ENCODE measurements at places on chromosomes 2 and 18.

GRCh38 chr2:154231021-154231420, 359.3 kb downstream of the GALNT13 start:
- DNase-seq, result no peak

DNA sequence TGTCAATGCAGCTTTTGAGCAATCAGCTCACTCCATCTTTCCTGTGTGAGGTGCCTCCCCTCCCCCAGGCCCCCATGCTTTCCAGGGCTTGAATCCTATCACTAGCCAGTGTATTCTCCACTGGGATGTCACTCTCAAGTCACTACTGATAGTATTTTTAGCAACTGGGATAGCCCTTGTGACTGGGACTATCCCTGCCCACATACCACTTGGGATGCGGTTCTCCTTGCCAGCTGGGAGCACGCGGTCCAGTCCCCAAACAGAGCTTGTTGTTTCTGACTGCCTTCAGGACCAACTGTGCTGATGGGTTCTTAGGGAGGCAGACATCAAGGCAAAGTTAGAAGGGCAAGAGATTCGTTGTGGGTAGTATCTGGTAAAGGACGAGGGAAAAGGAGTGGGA, 134.9 kb downstream of the FAM161A start:
- no peak for DNase-seq

- no peak for DNase-seq
These were observed 238.3 kb upstream of the RASGRP3 start for GRCh38 chr2:33238111-33238510.

GRCh38 chr2:84906108-84906899, 848 bp downstream of the TMSB10 start:
- DNase-seq, result no peak

DNA sequence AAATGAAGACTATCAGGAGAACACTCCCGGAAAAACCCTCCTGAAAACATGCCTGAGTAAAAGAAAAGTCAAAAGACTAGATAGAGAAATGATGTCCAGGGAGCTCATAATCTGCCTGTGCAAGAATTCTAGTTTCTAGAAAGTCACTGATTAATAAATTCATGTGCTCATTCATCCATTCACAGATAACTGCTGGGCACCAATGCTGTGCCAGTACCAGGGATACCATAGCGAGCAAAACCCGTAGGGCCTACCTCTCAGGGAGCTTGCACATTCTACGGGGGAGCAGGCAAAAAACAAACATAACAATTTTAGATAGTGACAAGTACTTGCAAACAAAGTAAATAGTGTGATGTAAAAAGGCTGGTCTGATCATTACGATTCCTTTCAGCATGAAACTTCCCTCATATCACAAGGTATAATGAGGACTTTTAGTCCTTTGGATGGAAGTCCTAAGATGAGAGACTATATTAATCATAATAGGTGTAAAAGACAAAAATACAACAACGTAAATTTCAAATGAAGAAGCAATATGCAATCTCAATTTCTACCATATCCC, 289.9 kb downstream of the AFF3 start:
- no peak for DNase-seq

DNA sequence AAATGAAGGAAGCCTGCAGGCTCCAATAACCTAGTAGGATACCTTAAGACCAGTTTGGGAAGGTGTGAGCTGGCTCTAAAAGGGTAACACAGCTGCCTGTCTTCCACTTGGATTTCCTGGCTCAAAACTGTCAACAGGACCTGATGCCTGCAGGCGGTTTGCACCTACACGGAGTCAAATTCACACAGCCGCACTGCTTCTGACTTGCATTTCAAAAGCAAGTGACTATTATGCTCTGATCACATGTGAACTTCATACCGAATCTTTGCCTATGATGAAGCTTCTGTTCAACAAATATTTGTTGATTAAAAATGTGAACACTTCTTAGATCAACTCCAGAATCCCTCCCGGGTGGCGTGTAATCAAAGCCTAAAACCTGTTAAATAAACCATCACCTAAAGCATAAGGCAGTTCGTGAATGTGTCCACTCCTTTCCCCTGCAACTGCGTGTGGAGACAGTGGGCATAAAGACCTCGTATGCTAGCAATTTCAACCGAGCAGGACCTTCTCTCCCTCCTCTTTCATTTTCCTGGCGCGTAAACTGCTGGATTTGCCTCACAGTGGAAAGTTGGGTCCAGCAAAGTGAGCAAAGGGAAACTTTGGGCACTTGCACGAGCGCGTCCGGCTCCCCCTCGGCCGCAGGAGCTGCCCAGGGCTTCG, 784 bp downstream of the CRACDL start:
- DNase-seq, result no peak

DNA sequence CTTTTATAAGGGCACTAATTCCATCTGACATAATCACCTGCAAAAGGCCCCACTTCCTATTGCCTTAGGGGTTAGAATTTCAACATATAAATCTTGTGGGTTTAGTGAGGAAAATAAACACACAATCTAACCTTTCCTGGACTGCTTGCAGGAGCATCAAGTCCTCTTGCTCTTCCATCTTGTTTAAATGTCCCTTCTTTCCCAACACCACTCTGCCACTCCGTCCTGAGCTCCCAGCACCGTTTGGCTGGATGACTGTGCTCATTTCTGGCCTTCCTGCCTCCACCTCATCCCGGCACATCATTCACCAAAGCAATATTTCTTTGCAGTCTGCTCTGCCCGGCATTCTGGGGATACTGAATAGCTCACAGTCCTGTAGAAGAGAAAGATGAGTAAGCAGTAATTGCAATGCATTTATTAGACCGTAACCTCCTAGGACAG, 247.8 kb downstream of the BCL2 start:
- no peak for DNase-seq

DNA sequence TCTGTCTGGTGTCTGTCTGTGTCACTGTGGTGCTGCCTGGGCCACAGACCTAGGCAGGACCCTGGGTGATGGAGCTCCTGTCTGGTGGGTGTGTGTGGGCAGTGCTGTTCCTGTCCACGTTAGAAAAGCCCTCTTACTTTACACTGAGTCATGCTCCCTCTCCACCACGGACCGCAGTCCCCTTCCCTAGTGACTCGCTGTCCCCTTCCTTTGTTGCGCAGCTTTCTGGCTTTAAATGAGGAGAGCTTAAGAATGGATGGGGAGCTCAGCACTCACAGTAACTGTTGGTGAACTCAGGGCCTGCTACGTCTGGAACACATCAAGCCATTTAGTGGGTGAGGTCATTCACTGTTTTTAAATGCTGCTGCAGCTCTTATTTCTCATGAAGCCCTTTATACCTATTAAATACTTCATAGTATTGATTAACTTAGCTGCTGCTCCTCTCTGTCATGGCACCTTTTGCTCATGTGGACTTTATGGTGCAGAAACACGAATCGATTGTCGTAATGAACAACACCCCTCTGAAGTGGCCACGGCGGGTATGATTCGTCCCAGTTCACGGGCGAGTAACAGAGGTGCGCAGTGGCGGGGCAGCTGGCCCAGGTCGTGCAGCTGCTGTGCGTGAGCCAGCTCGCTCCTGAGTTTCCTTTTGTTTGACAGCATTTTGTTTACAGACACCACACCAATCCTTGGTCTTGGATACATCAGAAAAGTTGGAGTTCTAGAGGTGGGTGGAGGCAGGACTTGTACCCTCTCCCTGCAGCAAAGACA, 100.4 kb downstream of the LDLRAD4 start:
- DNase-seq, result no peak

- no peak for DNase-seq
These were observed 1.6 kb downstream of the ST8SIA3 start for GRCh38 chr18:57353940-57354461.

GRCh38 chr18:47893047-47893446, 37.4 kb downstream of the SMAD2 start:
- no peak for DNase-seq

GRCh38 chr2:175030380-175031271, 25.4 kb upstream of the CHN1 start:
- no peak for DNase-seq

DNA sequence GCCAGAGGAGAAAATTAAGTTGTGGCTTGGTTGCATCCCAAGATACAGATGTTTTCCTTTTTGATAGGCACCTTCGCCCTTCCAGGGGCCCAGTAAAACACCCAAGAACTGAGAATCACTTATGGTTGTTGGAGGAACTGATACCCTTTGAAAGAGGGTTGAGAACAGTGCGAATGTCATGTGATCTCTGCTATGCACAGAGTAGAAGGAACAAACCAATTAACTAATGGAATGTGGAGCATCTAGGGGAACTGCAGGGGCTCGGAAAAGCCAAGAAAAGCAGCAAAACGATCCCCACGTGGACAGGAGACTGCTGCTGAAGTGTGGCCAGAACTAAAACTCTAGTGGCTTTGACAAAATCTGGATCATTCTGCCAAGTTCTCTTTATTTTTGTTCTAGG, 58.8 kb downstream of the APOB start:
- DNase-seq, result no peak

DNA sequence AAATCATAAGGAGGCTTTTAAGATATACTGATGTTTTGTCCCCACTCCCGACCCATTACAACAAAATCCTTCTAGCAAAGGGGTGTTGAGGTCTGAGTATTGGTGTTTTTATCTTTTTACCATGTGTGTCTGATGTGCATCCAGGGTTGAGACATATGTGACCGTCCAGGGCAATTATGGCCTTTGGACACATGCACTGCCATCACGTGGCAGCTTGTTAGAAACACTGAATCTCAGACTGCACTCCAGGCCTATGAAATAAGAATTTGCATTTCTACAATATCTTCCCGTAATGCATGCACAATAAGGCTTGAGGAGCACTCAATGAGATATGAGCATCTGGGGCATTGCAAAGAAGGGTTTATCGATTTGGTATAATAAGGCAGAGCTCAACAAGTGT, 235.1 kb upstream of the ZNF804A start:
- no peak for DNase-seq

DNA sequence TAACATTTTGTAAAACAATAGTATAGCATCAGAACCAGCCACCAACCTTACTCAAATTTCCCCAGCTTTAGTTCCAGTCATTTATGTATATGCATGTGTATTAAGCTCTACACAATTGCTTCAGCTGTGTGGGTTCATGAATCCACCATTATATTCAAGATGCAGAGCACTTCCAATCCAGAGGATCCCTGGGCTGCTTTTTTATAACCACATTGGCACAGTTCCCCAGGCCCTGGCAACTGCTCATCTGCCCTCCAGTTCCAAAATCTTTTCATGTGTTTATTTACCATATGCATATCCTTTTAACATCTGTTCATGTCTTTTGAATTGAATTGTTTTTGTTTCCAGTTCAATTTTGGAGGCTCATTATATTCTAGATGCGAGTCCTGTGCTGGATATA, 482.9 kb upstream of the HS6ST1 start:
- no peak for DNase-seq

GRCh38 chr2:141570474-141571131, 560.2 kb downstream of the LRP1B start:
- DNase-seq, result no peak

GRCh38 chr2:4762951-4763376, 929.2 kb upstream of the SOX11 start:
- no peak for DNase-seq

DNA sequence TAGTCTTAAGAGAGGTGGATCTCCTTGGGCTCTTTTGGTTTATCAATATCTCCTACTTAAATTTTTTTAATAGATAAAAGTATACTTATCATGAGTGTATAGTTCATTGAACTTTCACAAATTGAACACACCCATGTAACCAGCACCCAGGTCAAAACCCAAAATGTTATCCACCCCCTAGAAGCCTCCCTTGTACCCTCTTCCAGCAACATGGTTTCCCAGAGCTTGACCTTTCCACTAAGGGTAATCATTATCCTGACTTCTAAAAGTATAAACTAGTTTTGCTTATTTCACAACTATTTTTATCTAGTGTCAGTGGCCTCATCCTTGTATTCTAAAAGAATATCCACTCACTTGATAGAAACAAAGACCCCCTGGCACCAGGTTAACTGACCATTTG, 106.8 kb downstream of the MDH1 start:
- no peak for DNase-seq

GRCh38 chr18:6757931-6758330, 28.4 kb downstream of the ARHGAP28 start:
- DNase-seq, result no peak

GRCh38 chr2:238296638-238297457, 8.4 kb upstream of the PER2 start:
- DNase-seq, result no peak

DNA sequence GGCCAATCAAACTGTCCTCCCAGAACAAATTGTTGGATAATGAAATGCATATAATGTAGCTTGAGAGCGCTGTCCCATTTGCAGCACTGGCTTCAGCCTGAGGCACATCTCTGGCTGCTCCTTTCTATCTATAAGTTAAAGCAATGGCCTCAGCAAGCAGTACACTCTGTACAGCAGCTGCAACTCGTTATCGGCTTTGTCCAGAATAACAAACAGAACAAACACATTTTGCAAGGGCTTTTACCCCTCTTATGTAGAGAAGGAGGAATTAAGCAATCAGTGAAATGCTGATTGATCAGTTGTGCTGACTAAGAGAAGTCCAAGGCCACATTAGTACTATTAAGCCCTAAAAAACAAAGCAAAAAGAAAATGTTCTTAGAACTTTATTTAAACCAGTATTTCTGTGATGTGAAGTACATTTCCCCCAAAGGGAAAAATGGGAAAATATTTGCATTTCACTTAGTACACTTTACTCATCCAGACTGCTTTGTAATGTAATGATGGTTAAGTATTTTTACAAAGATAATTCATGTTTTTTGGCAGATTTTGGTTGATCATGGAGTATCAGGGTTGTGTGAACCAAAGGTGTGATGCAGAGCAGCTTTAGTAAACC, 15.0 kb upstream of the CPS1 start:
- DNase-seq, result no peak

GRCh38 chr2:10019174-10019573, 24.2 kb upstream of the KLF11 start:
- no peak for DNase-seq

- DNase-seq, result no peak
These were observed 1064.3 kb upstream of the CDH2 start for GRCh38 chr18:29241199-29241598.
